ENCODE measurements at places on chromosomes 5 and 9.

GRCh38 chr5:176654856-176655255 is 7.6 kb downstream of the TSPAN17 start:
- no peak for DNase-seq

DNA sequence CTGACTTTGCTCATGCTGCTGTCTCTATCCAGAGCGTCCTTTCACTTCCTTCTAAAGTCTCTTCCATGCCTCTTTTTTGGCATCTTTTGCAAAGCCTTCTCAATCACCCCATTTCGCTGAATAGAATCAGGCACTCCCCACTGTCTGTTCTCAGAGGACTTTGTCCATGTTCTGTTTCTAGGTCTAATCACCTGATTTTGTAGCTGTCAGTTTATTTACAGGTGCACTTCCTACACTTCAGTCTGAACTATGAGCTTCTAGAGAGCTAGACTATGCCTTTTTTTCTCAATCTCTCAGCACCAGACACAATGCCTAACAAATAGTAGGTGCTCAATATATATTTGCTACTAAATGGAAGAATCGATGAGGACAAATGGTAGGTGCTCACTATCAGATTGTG is 29.9 kb downstream of the TLR4 start:
- DNase-seq, result no peak

DNA sequence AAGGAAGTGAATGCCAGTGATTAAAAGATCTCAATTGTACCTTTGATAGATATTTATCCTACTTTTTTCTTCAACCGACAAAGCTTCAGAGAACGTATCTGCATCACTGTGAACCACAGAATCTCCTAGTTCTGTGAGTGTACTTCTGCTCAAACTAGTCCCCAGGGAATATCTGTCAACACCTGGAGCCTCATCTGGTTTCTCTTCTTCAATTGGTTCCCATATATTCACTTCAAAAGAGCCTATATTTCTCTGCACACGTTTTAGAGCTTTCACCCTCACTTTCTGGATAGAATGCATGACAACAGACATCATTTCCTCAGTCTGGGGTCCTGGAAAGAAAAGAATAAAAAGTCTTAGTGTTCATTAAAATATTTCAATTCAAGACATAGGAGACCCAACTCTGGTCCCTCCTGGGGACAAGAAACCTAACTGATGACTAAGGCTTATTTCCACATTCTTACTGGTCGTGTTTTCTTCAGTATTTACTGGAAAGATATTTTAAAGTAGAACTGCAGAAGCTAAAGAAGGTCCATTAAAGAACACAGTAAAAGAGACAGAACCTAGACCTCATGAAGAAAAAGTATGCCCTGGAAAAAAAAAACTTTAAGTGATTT is 64.3 kb downstream of the CPLANE1 start:
- DNase-seq, result no peak

DNA sequence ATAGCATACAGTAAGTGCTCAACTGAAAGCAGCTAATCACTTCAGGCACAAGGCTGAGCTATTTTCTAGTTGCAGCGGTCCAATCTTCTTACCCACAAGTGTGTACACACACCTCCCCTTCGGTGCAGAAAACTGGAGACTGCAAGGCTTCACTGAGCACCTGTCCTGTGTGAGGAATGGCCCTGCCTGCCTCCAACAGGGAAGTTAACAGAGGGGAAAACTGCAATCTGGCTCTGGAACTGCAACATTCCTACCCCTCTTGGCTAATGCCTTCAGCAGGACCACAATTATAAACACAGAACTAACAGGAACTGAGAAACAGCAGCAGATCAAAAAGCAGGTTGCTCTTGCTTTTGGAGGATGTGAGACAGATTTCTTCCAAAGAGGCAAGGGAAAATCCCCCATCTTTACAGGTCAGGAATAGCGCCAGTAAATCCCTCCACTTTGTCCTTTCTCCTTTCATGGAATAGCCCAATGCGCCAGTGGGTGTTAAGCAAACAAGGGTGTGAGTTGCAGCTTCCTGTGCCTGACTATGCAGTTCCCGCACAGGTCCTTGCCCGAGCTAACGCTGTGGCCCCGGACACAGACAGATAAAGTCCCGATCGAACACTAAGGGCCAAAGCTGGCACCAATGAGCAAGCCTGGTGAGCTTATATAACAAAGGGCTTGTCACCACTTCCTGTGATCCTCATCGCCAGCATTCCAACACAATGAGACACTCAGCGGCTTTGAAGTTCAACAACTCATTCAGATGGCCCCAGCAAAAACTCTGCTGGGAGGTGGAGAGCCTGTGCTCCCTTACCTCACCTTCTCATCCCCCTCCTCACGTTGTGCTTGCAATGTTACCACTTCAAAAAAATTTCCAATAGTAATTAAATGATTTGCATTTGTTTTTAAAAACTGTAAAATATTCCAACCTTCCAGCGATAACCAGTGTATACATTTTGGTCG is 21.5 kb downstream of the SHB start:
- DNase-seq, result no peak

DNA sequence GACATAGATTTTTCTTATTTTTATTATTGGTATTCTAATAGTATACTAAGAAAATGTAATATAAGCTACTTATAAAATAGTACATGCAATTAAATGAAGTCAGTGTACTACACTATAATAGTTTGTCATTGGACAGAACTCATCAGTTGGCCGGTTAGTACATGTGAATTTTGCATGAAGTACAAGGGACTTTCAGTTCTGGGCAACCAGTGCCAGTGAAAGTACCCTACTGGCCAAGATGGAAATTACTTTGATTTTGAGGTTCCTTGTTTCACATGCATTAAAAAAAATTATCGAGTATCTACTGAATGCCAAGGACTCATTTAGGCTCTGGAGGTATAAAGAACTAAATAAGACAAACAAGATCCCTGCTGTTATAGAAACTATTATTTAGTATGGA is 213.4 kb upstream of the ELL2 start:
- no peak for DNase-seq
